NCI-H1694 (cell line): ENCODE measurements at places on chromosomes 6 and 20.
A peak's percentile ranks its signal among the peaks of the same experiment; 100 is the strongest.

DNA sequence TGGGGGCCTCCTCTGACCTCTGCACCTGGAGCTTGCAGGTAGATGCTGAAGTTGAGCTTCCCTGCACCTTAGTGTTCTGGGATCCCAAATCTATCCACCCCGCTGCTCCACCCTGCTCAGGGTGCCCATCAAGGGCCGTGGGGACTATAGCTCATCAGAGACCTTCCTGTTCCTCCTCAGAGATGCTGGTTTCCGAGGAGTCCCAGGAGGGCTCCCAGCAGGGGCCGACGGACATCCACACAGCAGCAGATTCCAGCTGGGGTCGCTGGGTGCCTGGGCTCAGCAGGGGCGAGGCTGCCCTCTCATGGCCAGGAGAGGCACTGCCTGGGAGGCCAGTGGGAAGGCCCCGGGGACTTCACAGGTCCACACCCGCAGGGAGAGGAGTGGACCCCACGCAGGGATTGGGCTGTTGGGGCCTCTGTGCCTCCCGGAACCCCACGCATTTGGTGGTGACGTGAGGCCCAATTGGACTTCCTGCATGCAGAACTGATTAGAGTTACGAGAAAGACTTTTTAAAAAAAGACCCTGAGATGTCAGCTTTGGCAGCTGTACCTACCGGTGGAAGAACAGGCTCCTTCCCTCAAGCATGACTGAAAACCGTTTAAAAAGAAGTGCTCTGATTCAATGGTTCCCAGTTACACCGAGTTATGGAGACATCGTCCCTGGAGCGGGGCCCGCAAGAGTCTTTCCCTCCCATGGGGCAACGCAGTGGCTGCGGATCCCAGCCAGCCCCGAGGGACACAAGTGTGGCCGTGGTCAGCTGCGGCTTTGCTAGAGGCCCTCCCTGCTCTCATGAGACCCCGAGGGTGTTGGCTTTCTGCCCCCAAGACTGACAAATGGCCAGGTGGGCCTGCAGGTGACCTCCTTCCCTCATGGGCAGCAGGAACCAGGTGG, 25.3 kb upstream of the SLCO4A1 start:
- DNase-seq: peak; percentile 50

GRCh38 chr6:12335131-12335527, 45.0 kb downstream of the EDN1 start:
- DNase-seq: no peak

DNA sequence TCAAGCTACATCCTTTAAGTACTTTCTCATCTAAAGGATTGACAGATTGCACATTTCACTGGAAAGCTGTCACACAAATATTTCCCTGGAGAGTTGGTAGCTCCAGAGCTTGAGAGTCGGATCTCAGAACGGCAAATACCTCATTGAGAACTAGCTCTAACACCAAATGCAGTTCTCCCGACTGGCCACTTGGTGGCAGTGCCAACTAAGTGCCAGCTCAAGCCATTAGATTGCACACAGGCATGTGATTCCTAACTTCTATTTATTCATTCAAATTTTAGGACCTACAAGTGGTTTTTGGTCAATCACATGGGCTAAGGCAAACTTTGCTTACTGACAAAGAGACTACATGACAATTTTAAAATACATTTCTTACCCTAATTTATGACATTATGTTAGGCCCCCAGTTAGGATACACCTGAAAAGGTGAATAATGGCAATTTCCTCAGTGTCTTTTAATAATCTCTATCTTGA, 7.9 kb upstream of the MCHR2 start:
- peak; percentile 60 for DNase-seq

DNA sequence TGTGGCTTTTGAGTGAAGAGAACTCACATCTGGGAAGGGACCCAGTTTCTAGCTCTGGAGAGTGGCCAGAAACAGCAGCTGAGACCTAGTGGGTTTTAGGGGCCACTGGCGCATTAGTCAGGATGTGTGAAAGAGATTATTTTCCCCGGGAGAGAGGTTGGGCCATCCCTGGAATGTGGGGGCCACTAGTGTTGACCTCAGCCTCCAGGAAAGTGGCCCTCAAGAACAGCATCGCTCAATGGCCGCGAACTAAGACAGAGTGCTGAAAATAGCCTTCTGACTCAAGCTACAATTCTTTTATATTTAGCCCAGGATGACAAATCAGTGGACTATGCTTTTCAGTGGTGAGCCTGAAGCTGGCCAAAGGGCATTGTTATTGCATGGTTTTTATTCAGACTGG, 210.4 kb upstream of the RNF24 start:
- no peak for DNase-seq

- no peak for DNase-seq
These were observed 27.9 kb downstream of the B4GALT5 start for GRCh38 chr20:49685809-49686208.

DNA sequence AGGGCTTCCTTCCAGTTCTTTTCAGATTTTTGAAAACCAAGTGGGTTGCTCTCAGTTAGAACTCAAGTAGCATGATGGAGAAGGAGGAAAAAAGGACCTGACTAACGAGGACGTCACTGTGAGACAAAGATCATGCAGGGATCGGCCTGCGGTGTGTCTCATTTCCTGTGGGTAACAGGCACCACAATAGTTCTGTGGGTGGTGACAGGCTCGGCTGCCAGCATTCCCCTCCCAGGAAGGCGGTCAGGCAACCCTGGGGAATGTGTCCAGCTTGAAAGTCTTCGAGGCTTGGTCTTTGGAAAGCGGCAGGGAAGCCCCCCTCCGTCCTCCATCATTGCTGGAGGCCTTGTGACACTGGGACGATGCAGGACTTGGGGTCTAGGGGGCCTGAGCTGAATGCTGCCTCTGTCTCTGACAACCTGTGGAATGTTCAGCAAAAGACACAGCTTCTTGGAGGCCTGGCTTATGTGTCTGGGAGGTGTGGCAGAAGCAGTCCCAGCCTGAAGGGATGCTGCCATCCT, 121.0 kb downstream of the BCAS1 start:
- DNase-seq: no peak

DNA sequence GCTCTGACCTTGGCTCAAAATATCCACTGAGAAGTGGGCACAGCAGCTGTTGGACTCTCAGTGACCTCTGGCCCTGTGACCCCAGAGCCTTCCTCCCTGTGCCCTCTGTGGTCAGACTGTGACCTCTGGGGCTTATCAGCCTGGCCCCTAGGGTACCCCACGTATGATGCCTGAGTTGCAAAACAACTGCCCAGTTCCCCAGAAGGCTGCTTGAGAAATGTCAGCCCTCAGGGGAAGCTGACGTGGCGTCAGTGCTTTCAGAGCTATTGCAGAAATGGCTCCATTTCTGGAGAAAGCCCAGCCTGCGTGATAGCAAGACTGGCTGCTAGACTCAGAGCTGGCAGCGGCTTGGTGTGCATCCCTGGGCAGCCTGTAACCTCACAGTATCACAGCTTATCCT, 31.5 kb upstream of the TGM2 start:
- DNase-seq: no peak

DNA sequence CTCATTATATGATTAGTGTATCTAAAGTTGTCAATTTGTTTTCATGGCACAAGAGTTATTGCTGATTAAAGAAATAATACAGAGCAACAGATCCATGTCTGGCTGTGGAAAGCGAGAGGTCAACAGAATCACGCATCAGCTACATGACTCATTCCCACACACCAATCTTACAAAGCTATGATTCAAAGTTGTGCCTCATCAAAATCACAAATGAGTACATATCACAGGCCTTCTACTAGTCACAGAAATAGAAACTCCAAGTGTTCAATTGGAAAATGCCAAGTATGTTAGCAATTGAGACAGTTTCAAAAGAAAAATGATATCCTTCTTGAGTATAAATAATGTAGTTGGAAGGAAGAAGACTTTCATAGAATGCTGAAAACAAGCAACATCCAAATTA, 57.8 kb upstream of the NKAIN2 start:
- no peak for DNase-seq

DNA sequence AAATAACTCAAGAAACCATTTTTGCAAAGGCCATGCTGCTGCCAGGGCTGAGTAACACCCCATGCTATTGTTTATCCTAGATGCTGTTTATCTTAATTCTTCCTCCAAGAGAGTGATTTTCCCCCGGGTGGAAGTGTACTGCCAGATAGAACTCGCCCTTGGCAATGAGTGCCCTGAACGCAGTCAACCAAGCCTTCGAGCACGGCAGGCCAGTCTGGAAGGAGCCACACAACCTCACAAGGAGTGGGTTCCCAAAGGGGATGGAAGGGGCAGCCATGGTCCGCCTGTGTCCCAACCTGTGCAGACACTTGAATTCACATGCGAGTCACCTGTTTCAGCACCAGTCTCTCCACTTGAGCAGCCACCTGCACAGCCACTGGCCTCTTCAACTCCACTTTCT, 31.9 kb downstream of the PNPLA1 start:
- no peak for DNase-seq

GRCh38 chr20:10644458-10645204, 29.2 kb downstream of the JAG1 start:
- DNase-seq: no peak

DNA sequence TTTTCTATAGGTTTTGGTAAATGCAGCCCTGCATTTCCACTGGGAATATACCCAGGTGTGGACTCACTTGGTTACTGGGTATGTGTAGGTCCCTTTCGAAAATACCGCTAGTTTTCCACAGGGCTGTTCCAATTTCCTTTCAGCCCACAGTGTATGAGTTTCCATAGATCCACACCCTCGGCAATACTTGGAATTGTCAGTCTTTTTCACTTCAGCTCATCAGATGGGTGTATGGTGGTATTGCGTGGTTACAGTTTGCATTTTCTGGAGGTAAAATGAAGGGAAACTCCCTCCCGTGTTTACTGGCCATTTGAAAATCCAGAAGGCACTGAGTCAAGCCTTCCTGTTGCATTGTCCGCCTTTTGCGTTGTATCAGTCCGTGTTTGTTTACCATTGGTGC, 453.6 kb downstream of the CDH26 start:
- DNase-seq: no peak
